ENCODE measurements at places on chromosomes 13 and 19. TPM values are rescaled to one million over a fixed set of nuclear protein-coding genes. Genes with fewer than 3 reads are reported as not detected.

CCDC194 gene
- polyA plus RNA-seq, result not detected

OR1M1 gene
- polyA plus RNA-seq, result not detected

SYCN gene
- not detected for polyA plus RNA-seq

TNFRSF19 gene
- polyA plus RNA-seq, result 6.3 TPM

ZBTB32 gene
- 0.18 TPM for polyA plus RNA-seq

F2RL3 gene
- 0.31 TPM for polyA plus RNA-seq

FLT1 gene
- 1.2 TPM for polyA plus RNA-seq

KCNRG gene
- 0.79 TPM for polyA plus RNA-seq

MED16 gene
- polyA plus RNA-seq, result 33.0 TPM

ZNF534 gene
- 0.04 TPM for polyA plus RNA-seq

ZNF649 gene
- polyA plus RNA-seq, result 2.2 TPM

KLK15 gene
- not detected for polyA plus RNA-seq

PTH2 gene
- polyA plus RNA-seq, result not detected

FAM83E gene
- polyA plus RNA-seq, result 26.7 TPM

CRLF1 gene
- 11.1 TPM for polyA plus RNA-seq

UHRF1 gene
- polyA plus RNA-seq, result 7.8 TPM

LILRA2 gene
- 0.55 TPM for polyA plus RNA-seq

CCDC70 gene
- not detected for polyA plus RNA-seq

SLITRK6 gene
- 1.1 TPM for polyA plus RNA-seq

C1QTNF9B gene
- 0.04 TPM for polyA plus RNA-seq

NANOS3 gene
- polyA plus RNA-seq, result not detected

CEACAM4 gene
- 0.58 TPM for polyA plus RNA-seq

TSKS gene
- polyA plus RNA-seq, result 0.06 TPM

CGB5 gene
- 0.39 TPM for polyA plus RNA-seq

ZNF865 gene
- polyA plus RNA-seq, result 5.9 TPM

MYBPC2 gene
- polyA plus RNA-seq, result not detected

CKM gene
- polyA plus RNA-seq, result 0.14 TPM

SULT2A1 gene
- not detected for polyA plus RNA-seq

CTXN1 gene
- 1.4 TPM for polyA plus RNA-seq

SKA3 gene
- 4.1 TPM for polyA plus RNA-seq

GMIP gene
- 6.3 TPM for polyA plus RNA-seq

SELENOW gene
- polyA plus RNA-seq, result 212 TPM

GPC5 gene
- not detected for polyA plus RNA-seq

ZNF302 gene
- 5.9 TPM for polyA plus RNA-seq

CDK8 gene
- polyA plus RNA-seq, result 9.3 TPM

SMIM44 gene
- not detected for polyA plus RNA-seq

ZNF99 gene
- not detected for polyA plus RNA-seq

SIGLEC12 gene
- 0.02 TPM for polyA plus RNA-seq

ABCC4 gene
- 1.4 TPM for polyA plus RNA-seq

Measured in esophagus (tissue), 2 donors.